ENCODE measurements at places on chromosomes 4 and X. TPM values are rescaled to one million over a fixed set of nuclear protein-coding genes. Genes with fewer than 3 reads are reported as not detected.

The MAGEA4 gene
- total RNA-seq = not detected

The FAM47E gene
- not detected for total RNA-seq

The CT83 gene
- total RNA-seq = not detected

The C4orf36 gene
- total RNA-seq = 8.6 TPM

The STPG2 gene
- total RNA-seq = 0.52 TPM

The MAGEE1 gene
- 0.88 TPM for total RNA-seq

The CSTF2 gene
- total RNA-seq = 14.4 TPM

The BEX1 gene
- total RNA-seq = 0.96 TPM

The GYPE gene
- 1.0 TPM for total RNA-seq

The ANKRD37 gene
- 5.9 TPM for total RNA-seq

The GLRA3 gene
- not detected for total RNA-seq

The APLN gene
- total RNA-seq = 4.0 TPM

The TEX13C gene
- not detected for total RNA-seq

The FGD1 gene
- total RNA-seq = 10.9 TPM

The TMEM184C gene
- total RNA-seq = 19.4 TPM

The RPL36A gene
- 453 TPM for total RNA-seq

The IGSF1 gene
- 0.48 TPM for total RNA-seq

The NAP1L3 gene
- total RNA-seq = 2.8 TPM

The CYLC1 gene
- total RNA-seq = not detected

The TEX13B gene
- not detected for total RNA-seq

The ADAMTS3 gene
- total RNA-seq = 2.1 TPM

The XG gene
- total RNA-seq = under 0.01 TPM

The UGT2B15 gene
- total RNA-seq = not detected

The PAGE2B gene
- not detected for total RNA-seq

The IQCM gene
- not detected for total RNA-seq

The FAAH2 gene
- 3.3 TPM for total RNA-seq

The PHF8 gene
- total RNA-seq = 7.1 TPM

The FGF2 gene
- total RNA-seq = 24.0 TPM

The RAP2C gene
- 22.8 TPM for total RNA-seq

The MTNR1A gene
- total RNA-seq = 0.48 TPM

The TMSB15A gene
- 26.8 TPM for total RNA-seq

The ZRSR2 gene
- total RNA-seq = 0.78 TPM

The TLR10 gene
- total RNA-seq = not detected

The AFP gene
- not detected for total RNA-seq

The TNIP3 gene
- not detected for total RNA-seq

The RBM3 gene
- 260 TPM for total RNA-seq

The POU3F4 gene
- not detected for total RNA-seq

The PGRMC2 gene
- 96.9 TPM for total RNA-seq

The MORF4L2 gene
- total RNA-seq = 350 TPM

The CXCL10 gene
- total RNA-seq = 3.4 TPM

The NUDT10 gene
- 5.8 TPM for total RNA-seq

The NAP1L2 gene
- not detected for total RNA-seq

The ZNF711 gene
- 1.9 TPM for total RNA-seq

Measured in epithelial cell of alveolus of lung (primary cell).